Stimulated activated CD4-positive, alpha-beta T cell treated with anti-CD3 and anti-CD28 coated beads, Interleukin-1b, Interleukin-23, amount 100 ng/mL, for 1 hour (primary cell): ENCODE measurements at places on chromosomes 3 and 15.

DNA sequence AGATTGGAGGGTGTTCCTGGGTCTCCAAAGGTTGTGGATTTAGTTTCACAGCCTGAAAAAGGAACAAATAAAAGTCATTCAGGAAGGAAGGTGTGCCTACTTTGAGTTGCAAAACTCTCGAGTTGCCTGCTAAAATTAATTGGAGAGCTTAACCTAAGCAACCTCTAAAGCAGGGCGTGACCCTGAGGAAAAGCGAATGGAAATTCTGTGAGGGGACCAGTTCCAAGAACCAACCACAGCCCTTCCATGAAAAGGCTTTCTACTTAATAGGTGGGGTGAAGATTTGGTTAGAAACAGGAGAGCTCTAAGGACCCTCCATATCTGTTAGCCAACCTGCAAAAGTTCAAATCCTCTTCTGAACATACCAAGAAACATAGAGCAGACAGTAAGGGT, 1.5 kb downstream of the CD80 start:
- no peak for DNase-seq

GRCh38 chr15:90638963-90639362, 78.2 kb upstream of the BLM start:
- DNase-seq: no peak

DNA sequence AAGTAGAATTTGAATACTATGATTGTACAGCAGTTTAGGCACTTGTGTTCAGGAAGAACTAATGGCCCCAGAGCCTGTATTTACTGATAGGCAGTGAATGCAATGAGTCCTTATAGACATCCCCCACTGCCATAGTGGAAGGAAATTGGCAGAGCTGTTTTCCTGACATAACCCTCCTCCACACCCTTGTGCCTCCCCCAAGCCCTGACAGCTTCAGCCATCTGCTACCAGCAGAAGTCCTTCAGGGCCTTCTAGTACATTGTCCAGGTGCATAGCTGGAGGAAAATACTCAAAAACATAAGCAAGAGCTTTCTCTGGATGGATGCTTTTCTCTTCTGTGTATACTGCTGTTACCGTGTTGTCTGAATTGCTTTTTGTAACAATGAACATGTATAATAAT, 20.6 kb downstream of the ARHGAP31 start:
- no peak for DNase-seq

DNA sequence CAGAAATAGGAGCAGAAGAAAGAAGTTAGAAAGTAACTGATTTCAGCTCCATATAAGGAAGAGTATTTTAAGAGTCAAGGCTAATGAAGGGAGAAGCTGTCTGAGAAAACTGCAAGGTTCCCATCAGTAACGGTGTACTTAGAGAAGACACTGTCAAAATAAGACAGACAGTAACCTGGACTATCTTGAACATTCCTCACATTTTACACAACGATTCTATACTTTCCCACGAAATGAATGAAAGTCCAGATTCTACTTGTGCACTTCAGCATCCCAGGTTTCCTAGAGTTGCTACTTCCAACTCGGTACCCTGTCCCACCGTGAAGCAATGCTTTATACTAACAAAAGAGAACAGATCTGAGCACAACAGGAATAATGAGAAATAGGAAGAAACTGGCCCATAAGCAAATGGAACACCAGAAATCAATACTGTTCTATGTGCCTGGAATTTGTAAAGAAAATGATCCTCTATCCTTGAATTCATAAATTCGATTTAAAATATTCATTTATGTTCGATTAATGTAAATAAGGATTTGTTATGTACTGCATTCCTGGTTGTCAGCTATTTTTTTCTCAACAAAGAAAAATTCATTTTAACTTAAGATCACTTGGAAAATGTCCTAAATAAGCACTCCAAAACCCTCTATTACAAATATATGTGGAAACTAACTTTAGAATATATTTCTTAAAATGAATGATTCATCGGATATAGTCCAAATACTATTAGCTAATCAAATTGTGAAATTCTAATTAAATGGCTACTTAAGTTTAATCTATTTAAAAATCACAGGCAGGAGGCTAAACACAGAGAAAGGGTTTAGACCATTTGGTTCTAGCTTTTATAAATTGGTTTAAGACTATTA, 1.5 kb downstream of the C3orf70 start:
- no peak for DNase-seq

DNA sequence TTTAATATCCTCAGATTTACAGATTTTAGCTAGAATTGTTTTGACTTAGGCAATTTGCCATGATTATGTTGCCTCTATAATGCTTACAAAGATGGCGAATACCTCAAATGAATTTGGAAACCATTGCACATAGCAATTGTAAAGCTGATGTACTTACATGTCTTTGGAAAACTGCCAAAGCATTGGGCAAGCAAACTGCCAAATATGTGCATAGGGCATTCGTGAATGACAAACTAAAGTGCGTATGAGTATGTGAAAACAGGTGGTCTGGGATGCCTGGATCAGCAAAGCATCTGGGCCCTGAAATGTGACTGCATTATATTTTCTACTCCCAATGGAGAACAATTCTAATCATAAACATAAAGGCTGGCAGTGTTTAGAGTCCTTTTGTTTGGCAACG, 445.3 kb upstream of the ROBO1 start:
- DNase-seq: no peak

- no peak for DNase-seq
These were observed 5.0 kb downstream of the GATA2 start for GRCh38 chr3:128487813-128488635.

DNA sequence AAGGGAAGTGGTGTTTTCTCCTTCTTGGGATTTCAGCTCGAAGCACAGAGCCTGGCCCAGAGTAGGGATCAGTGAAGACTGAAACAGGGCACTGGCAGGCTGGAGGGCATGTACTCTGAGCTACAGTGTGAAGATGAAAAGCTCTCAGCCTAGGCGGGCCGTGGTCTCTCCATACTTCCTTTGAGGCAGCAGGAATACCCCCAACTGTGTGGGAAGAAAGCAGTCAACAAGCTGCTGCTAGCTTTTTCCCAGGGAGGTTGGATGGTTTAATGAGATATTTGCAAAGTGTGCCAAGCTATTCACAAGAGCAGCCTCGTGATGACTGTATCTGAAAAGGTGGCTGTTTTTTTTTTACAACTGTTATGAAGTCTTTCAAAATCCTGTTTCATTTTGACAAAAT, 47.2 kb downstream of the NMNAT3 start:
- DNase-seq: no peak

- peak; percentile 18 for DNase-seq
These were observed at the start of gene CYP1A1 for GRCh38 chr15:74725225-74725774. CYP1A1 (minus strand) TSS chr15:74725528; CDS start chr15:74723097, 2,431 bp downstream.

DNA sequence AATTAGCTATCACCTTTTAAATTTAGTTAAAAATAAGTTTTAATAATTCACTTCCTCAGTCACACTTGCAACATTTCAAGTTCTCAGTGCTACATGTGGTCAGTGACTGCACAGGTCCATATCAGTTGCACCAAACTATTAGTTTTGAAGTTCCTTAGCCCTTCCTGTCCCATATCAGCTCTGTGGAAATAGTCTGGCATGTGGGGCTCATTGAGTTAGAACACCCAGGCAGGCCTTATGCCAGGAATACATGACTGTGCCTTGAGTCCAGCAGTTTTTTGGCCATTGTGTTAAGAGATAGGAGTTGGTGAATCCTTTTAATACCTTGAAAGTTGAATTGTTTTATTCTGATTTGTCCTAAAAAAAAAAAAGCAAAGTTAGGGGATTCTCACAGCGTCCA, 153.7 kb upstream of the BFSP2 start:
- DNase-seq: no peak

GRCh38 chr3:177057768-177058167, 139.5 kb downstream of the TBL1XR1 start:
- no peak for DNase-seq

DNA sequence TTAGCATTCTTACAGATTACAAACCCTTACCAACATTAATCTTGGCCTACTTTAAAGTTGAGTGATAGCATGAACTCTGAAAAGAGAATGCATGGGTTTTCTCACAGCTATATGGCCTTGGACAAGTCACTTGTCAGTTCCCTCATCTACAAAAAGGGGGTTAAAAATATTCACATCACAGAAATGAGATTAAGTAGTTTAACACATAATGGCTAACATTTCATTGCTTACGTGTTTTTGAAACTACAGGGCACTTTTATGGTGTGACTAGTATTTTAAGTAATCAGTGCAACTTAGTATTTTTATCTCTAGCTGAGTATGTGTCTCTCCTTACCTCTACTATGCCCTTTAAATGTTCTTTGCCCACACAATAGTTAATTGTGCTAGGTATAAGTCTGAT, 13.8 kb downstream of the TRIM59 start:
- no peak for DNase-seq

DNA sequence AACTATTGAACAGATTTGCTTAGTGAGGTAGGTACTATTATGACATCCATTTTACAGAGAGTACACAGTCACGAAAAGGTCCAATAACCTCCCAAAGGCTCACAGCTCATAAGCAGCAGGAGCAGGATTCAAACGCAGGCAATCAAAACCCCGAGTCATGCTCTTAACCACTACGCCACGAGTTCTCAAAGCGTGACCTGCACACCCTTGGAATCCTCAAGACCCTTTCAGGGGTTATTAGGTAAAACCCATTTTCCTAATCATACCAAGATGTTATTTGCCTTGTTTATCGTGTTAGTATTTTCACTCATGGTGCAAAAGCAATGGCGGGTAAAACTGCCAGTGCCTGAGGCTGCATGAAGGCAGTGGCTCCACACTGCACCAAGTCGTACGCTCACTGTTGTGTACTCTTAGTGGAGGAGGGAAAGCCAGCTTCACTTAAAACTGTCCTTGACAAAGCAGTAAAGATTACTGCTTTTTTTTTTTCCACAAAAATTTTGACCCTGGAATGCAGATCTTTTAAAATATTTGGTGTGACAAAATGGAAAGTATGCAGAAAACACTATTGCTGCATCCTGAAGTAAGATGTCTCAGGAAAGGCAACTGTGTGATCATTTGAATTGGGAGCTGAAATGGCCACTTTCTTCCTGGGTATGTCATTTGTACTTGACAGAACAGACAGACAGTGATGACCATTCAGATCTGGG, 96.1 kb downstream of the IGF2BP2 start:
- no peak for DNase-seq

DNA sequence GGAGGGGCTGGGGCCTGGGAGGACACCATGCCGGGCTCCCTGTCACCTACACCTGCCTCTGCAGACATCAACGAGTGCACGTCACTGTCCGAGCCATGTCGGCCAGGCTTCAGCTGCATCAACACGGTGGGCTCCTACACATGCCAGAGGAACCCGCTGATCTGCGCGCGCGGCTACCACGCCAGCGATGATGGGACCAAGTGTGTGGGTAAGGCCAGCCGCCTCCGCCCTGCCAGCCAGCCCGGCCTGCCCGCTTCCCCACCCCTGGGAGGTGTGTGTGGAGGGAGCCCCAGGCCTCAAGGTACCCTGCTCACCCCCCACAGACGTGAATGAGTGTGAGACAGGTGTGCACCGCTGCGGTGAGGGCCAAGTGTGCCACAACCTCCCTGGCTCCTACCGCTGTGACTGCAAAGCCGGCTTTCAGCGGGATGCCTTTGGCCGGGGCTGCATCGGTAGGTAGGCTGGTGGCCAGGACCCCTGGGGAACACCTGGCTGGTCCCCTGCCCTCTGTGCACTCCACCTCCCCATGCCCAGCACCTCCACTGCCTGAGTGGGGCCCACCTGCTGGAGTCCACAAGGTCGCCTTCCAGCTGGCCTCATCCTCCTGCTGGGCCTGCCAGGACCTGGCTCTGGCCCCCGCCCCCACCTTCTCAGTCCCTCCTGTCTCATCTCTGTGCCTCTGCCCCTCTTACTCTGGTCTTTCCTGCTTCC, 80.1 kb downstream of the FBLN2 start:
- no peak for DNase-seq

DNA sequence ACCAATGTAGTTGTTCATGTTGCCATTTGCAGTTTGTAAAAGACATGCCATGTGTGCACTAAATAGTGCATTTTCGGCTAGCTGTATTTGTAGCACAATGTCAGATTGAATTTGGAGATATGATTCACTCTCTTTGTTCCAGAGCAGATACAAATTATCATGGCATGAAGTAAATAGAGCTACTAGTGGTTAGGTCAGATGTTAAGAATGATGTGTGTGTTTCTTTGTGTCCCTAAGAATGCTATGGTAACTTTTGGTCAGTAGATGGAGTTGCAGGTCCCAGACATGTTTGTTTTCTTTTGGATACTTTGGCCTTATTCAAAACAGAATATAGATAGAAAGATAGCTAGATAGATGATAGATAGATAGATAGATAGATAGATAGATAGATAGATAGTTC, 595.8 kb downstream of the NLGN1 start:
- no peak for DNase-seq

DNA sequence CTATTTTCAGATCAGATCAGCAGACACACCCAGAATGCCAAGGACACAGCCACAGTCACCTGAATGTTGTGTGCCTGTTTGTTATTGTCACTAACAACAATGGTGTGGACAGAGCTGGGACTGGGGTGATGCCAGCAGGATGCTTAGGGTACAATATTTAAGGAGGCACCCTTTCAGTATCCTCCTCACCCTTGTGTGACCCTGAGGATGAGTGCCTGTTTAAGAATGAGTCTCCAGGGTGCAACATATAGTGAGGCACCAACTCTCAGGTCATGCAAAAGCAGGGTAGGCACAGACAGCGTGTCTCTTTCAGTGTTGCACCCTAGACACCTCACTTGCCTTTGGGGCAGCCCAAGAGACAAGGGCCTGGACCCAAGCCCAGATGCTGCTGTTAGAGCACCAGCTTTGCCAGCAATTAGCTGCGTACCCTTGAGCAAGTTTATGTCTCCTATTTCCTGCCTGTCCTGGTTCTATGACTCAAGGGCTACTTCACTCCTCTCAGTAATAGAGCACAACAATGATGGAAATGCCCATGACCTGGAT, 122.6 kb downstream of the AQP9 start:
- DNase-seq: no peak

DNA sequence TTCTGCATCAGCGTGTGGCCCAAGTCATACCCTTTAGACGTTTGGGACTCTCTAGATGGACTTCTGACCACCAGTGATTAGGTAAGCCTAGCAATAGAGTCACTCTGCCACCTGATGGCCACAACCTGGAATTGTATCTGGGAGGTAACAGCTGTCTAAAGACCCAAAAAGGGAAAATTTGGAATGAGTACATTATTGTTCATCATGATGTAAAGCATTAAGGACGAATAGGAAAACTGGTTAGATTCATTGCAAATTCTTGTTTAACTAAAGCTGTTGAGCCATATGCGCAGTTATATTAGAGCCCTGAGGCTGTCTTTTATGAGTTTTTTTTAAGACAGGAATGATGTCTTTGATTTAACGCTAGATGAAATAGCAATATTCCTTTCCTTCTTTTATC, 63.6 kb downstream of the FAM81A start:
- no peak for DNase-seq

DNA sequence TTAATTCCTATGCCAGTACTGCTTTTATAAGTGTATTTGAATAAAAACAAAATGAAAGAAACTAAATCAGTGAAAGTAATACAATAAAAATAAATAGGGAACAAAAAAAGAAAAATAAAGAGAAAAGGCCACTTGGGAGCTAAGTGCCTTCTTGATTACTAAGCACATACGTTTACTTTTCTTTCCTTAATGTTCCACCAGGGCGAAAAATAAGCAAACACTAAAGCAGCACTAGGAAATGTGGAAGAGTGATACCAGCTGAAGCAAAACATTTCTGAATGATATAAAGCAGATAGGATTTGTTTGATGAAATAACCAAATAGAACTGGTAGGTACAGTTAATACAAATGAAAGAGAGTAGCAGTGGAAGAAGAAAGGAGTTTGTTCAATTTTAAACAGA, 132.8 kb upstream of the ZPLD1 start:
- DNase-seq: no peak
